ENCODE measurements at places on chromosomes 16 and 17. TPM values are rescaled to one million over a fixed set of nuclear protein-coding genes. Genes with fewer than 3 reads are reported as not detected.

The ANKS4B gene
- total RNA-seq: 0.09 TPM

The RNFT1 gene
- 15.5 TPM for total RNA-seq

The EXOC3L1 gene
- not detected for total RNA-seq

The ALOX12B gene
- total RNA-seq: 0.67 TPM

The RNF167 gene
- total RNA-seq: 88.1 TPM

The CD68 gene
- 39.7 TPM for total RNA-seq

The MAF gene
- 0.13 TPM for total RNA-seq

The FSCN2 gene
- total RNA-seq: 1.1 TPM

The STX1B gene
- total RNA-seq: 1.5 TPM

The AGRP gene
- total RNA-seq: not detected

The MPV17L gene
- total RNA-seq: 4.9 TPM

The DHX38 gene
- total RNA-seq: 50.3 TPM
